Posterior vena cava (tissue), 2 donors: ENCODE measurements at places on chromosomes 2 and 18. TPM values are rescaled to one million over a fixed set of nuclear protein-coding genes. Genes with fewer than 3 reads are reported as not detected.
A peak's percentile ranks its signal among the peaks of the same experiment; 100 is the strongest.

Gene PLGLB2
- total RNA-seq, result 1.0 TPM

Gene OR6B2
- total RNA-seq, result not detected

Gene C2orf15
- total RNA-seq, result not detected

Gene G6PC2
- 0.14 TPM for total RNA-seq

Gene METTL8
- 19.8 TPM for total RNA-seq

Gene FAP
- 43.2 TPM for total RNA-seq

Gene IWS1
- total RNA-seq, result 35.4 TPM

- no peak for DNase-seq
These were observed 218.4 kb downstream of the MREG start for GRCh38 chr2:215794829-215795546.

GRCh38 chr2:230737791-230738226 is 25.2 kb downstream of the CAB39 start:
- no peak for DNase-seq

- DNase-seq, result no peak
These were observed 23.7 kb downstream of the APOB start for GRCh38 chr2:21020031-21020667.

DNA sequence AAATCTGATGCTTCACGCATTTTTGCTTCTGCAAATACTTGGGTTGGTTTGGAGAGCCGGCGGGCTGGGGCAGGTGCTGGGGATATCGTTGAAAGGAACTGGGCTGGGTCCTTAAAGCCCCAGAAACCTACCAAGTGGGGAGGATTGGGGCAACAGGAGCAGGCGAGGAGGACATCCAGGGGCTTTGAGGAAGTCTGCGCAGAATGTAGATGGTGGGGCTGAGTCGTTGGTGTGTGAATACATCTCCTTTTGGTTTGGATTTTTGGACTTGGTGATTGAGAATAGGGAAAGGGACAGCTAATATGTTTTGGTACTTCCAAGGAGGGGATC is 1.1 kb downstream of the DCC start:
- no peak for DNase-seq

DNA sequence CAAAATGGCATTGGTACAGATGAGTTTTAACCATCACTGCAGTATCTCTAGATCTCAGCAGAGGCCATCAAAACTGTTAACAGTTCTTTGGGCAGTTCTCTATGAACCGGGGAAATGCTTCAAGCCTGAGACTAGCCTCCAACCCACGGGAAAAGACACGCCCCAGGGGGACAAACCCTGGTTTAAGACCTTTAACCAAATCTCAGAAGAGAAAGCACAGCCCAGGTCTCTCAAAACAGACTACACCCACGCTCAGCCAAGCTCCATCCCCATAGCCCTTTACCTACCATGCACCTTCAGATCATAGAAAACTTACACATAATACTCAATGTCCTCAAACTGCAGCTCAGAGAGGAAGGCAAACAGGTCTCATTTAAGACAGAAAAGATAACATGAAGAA is 78.3 kb downstream of the TMEM163 start:
- DNase-seq, result no peak

DNA sequence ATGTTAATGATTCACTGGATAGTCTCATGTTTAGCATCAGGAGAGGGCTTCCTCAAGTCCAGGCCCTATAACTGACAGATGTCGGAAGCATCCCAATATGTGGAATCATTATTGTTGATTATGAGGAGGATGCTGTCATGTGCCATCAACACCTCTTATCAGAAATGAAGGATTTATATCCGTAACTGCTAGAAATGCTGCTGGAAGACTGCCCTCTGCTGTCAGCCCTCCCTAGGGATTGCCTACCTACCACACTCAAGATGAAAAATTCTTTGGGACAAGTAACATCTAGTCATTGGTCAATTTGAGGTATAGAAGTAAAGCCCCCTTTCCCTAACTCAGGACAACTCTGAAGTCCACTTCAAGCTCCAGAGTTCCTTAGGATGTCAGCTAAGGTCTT is 1166.5 kb upstream of the NXPH2 start:
- no peak for DNase-seq

DNA sequence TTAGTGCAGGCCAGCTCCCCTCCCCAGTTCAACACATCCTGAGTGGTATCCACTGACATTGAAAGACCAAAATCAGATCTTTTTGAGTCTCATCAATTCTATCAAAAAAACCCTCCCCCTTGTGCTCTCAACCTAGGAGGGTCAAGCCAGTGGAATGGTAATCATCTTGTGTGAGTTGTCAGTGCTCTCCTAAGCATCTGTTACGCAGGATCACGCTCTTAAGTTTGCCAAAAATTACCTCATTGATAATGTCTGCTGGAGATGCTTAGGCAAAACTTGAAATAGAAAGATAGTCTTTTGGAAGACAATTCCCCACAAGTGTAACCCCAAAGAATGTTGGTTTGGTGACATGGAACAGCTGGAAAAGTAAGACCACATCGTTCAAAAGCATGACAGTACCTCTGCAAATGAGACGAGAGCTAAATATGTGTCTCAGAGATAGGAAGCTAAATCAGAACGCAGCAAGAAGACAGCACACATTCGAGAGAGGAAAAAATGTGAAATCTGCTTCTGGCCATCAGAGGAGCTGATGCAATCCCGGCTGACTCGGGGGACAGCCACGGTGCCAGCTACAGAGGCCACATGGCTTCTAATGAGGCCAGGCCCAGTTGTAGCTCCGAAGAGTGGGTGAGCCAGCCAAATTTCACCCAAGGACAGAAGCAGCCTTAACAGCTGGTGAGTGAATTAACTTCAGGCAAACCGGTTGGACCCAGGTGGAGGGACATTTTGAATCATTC is 753.9 kb downstream of the RNF144A start:
- peak; percentile 83 for DNase-seq

DNA sequence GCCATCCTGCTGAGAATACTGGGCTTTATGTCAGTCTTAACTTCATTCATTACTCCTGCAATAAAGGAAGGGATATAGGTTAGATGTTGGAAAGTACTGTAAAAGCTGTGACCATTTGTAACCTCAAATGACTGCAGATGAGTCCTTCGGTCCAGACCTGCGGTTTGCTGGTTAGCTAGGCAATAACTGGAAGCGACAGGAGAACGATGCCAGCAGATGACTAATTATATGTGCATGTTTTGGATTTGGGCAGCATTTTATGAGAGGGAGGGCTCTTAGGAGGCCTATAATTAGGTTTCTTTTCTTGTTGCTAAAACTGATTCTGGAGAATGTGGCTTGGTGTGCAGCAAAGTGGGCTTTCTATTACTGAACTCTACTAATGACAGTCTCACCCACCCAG is 205.6 kb downstream of the TMEM182 start:
- DNase-seq, result no peak

DNA sequence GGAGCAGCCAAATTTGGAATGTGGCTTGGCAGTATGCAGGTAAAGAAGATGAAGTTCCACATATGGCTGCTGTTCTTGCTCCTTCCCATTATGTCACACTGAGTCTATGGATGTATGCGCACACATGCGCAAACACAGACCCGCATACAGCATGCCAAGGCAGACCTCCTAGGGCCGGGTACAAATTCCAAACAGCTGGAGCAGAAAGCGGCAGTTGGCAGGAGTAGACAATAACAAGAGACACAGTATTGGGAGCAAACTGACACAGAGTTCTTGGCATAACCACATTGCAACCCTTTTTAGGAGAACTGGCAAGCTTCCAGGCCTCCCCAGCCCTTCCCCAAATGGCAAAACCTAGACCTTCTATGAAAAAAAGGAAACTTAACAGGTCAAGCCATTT is 268.9 kb downstream of the SP3 start:
- no peak for DNase-seq

DNA sequence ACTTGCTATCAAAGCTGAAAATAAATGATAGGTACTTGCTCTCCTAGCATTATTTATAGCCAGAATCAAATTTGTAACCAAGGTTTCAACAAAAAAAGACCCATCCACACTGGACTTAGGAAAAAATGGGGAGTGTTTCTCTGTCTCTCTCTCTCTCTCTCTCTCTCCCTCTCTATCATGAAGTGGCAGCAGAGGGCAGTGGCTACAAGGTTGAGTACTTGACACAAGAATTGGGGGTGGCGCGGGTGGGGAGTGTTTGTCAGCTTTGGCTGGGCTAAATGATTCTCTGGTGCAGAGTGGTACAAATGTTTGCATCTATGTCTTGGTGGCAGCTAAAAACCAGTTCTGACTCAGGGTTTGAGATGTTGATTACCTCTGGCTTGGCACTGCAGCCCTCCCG is 85.0 kb downstream of the RBM43 start:
- DNase-seq, result no peak

DNA sequence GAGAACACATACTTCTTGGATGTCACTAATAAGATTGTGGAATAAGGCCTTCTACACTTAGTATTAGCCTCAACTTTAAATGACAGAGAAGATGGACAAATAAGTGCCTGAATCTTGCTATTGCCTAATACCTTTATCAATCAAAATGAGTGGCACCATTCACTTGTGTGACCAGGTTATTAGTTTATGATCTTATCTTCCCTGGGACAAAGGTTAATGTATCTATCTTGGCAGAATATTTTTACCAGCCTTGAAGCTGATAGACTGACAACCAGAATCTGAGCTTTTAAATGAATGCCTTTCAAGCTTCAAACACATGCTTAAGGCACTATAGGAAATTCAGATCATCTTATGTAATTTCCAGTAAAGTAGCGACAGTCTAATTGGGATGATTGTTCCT is 202.9 kb downstream of the CCDC85A start:
- DNase-seq, result no peak

DNA sequence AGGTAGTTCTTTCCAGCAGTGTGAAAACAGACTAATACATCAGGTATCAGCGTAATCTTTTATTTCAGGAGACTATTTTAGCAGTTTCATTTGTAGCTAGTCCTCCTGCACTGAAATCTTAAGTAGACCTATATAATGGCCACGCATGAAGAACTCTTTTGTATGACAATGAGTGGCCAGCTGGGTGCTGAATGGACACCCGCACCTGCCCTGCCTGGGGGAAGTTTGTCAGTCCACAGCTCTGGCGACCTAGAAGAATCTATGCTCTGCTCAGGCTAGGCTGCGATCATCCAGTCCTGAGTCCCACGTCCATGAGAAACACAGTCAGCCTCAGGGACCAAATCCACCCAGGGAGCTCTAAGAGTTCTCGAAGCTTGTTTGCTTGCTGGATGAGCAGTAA is 709.2 kb upstream of the ID2 start:
- no peak for DNase-seq

GRCh38 chr2:46647041-46647440 is 167.7 kb downstream of the TMEM247 start:
- DNase-seq, result no peak

GRCh38 chr18:715626-716025 is 3.2 kb upstream of the ENOSF1 start:
- no peak for DNase-seq

DNA sequence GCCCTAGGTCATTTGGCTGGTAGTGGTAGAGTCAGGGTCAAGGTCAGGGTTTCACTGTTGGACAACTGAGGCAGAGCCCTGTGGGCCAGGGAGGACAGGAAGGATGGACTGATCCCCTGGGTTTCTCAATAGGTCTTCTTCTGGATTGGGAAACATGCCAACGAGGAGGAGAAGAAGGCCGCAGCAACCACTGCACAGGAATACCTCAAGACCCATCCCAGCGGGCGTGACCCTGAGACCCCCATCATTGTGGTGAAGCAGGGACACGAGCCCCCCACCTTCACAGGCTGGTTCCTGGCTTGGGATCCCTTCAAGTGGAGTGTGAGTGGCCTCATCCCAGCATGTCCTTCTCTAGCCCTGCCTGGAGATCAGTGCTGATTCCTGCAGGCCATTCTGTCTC is 18.1 kb downstream of the VIL1 start:
- peak; percentile 59 for DNase-seq

DNA sequence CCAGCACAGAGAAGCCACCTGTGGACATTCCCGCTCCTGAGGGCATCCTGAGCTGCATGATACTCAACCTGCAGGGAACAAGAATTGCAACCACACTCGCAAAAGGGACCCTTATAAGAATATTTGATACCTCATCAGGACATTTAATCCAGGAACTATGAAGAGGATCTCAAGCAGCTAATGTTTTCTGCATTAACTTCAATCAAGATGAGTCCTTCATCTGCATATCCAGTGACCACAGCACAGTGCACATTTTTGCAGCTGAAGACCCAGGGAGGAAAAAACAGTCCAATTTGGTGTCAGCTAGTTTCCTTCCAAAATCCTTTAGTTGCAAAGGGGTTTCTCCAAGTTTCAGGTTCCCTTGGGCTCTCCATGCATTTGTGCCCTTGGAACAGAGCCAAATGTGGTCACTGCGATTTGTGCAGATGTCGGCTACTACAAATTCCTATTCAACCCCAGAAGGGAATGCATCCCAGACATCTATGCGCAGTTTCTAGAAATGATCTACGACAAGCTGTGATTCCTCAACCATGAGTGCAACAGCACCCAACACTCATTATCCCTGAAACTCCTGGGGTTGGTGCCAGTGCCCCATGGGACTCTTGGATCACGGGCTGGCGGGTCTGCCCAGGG is 23.3 kb upstream of the FHOD3 start:
- no peak for DNase-seq

GRCh38 chr2:209472112-209472832 is 48.4 kb downstream of the MAP2 start:
- no peak for DNase-seq

GRCh38 chr2:163834221-163834620 is 98.4 kb upstream of the FIGN start:
- no peak for DNase-seq

- DNase-seq, result no peak
These were observed 83.1 kb downstream of the PDCL3 start for GRCh38 chr2:100645695-100646429.

- peak; percentile 74 for DNase-seq
These were observed 140.5 kb downstream of the ZFP36L2 start for GRCh38 chr2:43085929-43086328.

- no peak for DNase-seq
These were observed 106.9 kb upstream of the SP3 start for GRCh38 chr2:174072069-174072468.

- DNase-seq, result no peak
These were observed 27.3 kb downstream of the INO80C start for GRCh38 chr18:35470435-35470834.
